ENCODE measurements at places on chromosomes 5 and 9. TPM values are rescaled to one million over a fixed set of nuclear protein-coding genes. Genes with fewer than 3 reads are reported as not detected.

The CBY3 gene
- 0.58 TPM for total RNA-seq

The HACD4 gene
- total RNA-seq, result 2.6 TPM

The ROR2 gene
- 31.0 TPM for total RNA-seq

The TMOD1 gene
- 17.2 TPM for total RNA-seq

The NOXA1 gene
- total RNA-seq, result 5.3 TPM

The HIGD2A gene
- total RNA-seq, result 138 TPM

The ARID3C gene
- 0.12 TPM for total RNA-seq

The DPYSL3 gene
- 38.5 TPM for total RNA-seq
